ENCODE measurements at places on chromosomes 6 and 20.

- DNase-seq: peak; percentile 38
Observed at GRCh38 chr20:49768204-49769047, 44.2 kb upstream of the SLC9A8 start.

DNA sequence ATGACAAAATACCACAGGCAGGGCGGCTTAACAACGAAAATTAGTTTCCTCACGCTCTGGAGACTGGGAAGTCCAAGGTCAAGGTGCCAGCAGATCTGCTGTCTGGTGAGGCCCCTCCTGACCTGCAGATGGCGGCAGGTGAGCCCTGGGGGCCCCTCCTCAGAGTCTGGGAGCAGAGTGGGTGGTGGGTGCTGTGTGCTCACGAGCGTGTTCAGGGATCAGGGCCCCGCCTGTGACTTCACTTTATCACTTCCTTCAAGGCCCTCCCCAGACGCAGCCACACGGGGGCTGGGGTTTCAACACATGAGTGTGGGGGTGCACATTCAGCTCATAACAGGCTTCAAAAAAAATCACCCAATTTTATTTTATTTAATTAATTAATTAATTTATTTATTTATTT, 39.3 kb downstream of the SLC2A4RG start:
- no peak for DNase-seq

DNA sequence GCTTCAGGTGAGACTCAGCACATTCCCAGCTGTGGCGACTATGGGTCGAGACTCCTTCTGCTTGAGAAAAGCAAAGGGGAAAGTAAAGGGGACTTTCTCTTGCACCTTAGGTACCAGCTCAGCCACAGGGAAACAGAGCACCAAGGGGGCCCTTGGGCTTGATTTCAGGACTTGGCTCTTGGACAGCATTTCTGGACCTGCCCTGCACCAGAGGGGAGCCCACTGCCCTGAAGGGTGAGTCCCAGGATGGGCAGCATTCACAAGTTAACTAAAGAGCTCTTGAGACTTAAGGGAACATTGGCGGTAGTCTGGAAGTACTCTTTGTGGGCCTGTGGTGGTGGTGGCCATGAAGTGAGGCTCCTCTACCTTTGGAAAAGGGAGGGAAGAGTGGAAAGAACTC, 50.3 kb upstream of the RCAN2 start:
- no peak for DNase-seq

- no peak for DNase-seq
Observed at GRCh38 chr6:1574083-1574761, 35.5 kb upstream of the FOXC1 start.

GRCh38 chr6:36685926-36686667, 7.6 kb downstream of the CDKN1A start:
- no peak for DNase-seq

Data from AG04450 (cell line).